ENCODE measurements at places on chromosomes 4 and X.

GRCh38 chrX:84046403-84046984 lies 141.5 kb downstream of the RPS6KA6 start:
- DNase-seq: no peak

- no peak for DNase-seq
Measured at GRCh38 chrX:50971395-50971794, 60.9 kb downstream of the BMP15 start.

DNA sequence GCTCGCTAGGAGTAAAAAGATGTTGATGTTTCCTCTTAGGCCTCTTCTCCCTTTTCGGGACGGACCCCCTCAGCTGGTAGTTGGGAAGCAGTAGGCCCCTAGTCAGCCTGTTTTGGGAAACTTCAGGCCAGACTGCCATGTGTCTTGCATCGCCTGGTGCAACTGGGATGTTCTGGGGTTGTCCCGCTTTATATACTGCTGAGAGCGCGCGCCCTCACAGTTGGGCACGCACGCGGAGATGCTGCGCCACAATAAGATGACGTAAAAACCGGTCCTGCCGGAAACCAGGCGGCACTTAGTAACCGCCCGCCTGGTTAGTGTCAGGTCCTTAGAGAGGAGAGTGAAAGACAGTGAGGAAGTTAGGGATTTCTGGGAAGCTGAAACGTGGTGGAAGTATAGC lies 231.3 kb upstream of the CT83 start:
- DNase-seq: no peak

DNA sequence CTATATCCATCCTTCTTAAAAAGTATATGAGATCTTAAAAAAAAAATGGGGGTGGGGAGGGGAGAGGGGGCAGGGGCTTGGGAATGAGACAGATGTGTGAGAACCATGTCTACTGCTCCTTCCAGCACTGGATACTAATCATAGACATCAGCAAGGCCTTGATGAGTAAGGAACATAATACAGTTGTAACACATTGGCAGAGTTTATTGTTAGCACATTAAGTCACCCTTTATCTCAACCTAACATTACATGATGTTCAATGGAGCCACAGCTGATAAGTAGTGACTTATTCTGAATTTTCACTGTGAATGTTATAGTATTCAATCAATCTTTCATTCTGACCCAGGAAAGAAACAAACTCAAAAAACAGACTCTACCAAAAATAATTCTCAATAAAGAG lies 47.3 kb upstream of the KCNE5 start:
- DNase-seq: no peak

- no peak for DNase-seq
Measured at GRCh38 chrX:153769865-153770600, 6.0 kb downstream of the PLXNB3 start.

- DNase-seq: no peak
Measured at GRCh38 chrX:123513585-123514278, 219.1 kb downstream of the THOC2 start.

DNA sequence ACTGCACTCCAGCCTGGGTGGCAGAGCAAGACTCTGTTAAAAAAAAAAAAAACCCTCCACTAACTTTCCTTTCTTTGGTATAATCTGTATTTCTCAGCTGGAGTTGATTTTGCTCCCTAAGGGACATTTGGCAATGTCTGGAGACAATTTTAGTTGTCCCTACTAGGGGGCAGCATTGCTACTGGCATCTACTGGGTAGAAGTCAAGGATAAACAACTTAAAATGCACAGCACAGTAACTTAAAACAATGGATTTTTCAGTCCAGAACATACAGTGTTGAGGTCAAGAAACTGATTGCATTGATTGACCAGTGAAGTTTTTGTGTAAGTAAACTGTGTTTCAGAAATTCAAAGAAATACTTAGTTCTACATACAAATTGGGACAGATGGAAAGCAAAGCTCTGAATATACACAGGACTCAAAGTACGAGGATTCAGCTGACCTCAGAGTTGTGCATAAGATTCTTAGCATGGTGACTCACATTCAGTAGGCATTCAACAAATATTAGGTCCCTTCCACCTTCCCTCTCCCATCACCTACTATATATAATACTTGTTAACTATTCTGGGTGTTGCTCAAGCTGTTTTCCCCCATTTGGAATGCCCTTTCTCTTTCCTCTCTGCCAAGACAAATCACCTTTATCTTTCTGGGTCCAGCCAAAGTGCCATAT lies 8.8 kb downstream of the DDX53 start:
- no peak for DNase-seq

DNA sequence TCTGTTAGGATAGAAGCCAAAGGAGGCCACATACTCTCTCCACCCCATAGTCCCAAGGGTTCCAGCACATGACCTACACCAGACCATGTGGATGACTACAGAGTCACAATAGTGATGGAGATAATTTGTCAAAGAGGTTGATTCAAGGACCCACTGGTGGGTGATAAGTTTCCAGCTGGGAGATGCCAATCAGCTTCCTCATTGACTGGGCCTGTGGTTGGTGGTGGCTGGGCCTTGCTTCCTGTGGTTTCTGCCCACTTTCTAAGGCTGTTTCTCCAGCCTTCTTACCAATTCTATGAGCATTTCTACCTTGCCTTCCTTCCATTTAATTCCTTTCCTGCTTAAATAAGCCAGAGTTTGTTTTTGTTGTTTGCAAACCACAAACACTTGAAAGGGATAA lies 95.5 kb upstream of the CPEB2 start:
- DNase-seq: no peak

DNA sequence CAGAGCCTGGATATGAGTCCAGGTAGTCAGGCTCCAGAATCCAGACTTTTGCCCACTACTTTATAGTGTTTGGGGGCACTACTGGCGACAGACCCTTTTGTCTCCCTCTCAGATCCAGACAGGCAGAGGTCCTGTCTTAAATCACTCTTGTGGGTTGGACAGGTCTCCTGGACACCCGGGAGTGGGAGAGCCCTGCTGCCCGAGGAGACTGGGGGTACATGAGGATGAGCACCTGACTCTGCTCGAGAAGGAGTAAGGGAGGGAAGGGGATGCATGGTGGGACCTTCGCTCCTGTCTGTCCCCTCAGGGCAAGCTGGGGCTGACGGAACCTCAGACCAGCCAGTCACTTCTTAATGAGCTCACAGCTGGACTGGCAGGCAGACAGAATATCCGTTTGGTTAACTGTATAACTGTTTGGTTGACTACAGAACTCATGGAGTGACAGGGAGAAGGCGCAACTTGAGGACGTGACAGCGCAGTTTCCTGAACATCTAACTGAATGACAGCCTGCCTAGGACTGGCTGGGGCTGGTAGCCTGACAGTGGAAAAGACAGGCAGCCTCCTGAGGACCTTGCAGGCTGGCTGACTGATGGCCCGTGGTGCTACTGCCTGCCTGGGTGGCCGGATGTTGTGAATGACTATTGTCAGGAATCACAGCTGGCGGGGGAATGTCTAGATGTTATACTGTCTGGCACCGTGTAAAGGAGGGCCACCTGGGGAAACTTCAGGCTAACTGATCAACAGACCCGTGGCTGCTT lies 1.6 kb upstream of the SUV39H1 start:
- DNase-seq: no peak

DNA sequence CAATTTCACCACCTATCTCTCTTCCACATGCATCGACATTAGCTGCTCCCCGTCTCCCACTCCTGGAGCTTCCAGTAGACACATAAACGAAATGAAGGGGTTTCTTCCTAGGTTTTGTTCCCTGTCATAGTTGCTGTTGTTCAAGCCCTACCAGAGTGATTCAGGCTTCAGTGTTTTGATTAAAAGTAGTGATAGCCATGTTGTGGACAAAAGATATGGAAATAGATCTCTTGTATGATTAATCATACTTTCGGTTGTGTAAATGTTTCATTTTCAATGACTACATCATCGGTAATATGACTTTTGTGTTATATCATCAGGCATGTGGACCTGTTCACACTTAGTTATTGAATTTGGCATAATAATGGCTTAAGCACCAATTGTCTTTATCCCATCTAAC lies 96.5 kb upstream of the KLF3 start:
- DNase-seq: no peak

DNA sequence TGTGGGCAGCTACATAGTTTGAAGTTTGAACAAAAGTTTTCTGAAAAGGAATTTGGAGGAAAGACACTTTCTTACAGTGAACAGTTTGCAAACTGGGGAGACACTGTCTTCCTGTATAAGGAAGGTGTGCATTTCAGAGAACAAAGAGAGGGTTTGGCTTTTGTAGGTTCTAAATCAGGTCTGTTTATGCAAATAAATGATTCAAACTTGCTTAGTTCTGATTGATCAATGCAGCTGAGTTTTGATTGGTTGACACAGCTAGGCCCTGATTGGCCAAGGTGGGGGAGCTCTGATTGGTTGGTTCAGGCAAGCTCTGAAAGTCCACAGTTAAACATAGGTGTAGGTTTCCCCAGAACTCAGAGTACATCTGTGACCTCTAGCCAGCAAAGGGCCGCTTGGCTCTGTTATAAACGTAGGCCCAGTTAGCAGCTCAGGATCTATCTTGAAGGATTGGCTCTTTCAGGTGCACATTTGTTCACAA lies 63.0 kb upstream of the ENPP6 start:
- no peak for DNase-seq

DNA sequence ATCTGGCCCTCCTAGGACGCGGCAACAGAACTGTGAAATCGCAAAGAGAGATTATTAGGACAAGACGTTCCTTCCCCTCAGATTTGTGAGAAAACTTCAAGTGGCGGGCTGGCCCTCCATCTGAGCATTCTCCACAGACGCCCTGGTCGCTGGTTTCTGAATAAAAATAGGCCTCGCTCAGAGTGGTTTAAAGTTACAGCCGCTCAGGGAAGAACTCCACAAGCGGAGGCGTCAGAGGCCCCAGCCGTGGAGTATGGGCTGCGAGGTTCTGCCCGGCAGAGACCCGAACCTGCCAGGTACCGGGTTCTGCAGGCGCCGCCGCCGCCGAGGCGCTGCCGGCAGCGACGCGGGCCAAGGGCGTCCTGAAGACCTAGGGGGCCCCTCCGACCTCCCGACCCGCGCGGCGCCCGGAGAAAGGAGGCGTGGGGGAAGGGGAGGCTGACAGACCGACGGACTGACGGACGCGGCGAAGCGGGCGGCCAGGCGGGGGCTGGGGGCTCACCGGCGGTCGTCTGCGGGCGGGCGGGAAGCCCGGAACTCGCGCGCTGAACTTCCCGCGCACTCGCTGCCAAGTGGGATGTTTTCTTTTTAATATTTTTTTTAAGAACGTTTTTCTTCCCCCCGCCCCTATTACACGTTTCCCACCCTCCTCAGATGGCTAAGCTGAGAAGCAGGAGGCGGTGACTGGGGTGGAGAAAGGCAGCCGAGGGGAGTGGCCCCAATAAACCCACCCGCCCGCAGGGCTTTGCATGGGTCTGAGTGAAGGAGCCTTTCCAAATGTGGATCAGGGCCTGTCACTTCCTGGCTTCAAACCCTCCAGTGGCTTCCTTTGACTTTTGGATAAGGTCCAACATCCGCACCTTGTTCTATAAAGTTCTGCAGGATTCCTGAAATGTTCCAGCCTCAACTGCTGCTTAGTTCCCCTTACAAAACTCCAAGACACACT lies at the start of gene PABPC4L:
TSS of gene PABPC4L (minus strand) at position 574 of the 946 bp plus-strand sequence. CDS start 770 bp downstream, outside the sequence.
- DNase-seq: no peak

DNA sequence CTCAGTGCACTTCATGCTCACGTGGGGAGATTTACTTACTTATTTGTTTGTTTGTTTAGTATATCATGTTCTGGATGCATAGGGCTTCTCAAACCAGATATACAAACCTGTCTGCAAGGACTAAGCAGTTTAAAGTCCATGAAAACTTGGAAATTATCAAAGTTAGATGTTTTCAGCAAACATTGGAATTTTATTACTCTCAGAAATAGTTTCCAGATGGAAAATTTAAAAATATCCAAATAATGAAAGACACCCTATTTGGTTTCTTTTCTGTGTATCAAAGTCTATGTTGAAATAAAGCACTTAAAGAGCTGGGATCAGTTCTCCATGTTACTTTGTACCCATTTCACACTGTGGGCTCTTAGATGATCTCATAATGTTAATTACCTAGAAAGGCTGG lies 312.1 kb downstream of the PPP1R2C start:
- no peak for DNase-seq

- DNase-seq: no peak
Measured at GRCh38 chr4:169922632-169923276, 103.4 kb downstream of the MFAP3L start.

Measured in stimulated activated CD8-positive, alpha-beta memory T cell treated with anti-CD3 and anti-CD28 coated beads, Interleukin-4, amount 100 ng/mL, for 4 hours (primary cell).